ENCODE measurements at places on chromosomes 12 and 14.

GRCh38 chr14:49677643-49678042, 10.4 kb downstream of the POLE2 start:
- H3K36me3 ChIP-seq: no peaks in the 10 kb centered on the region
- no peak overlapping the region for H3K4me3 ChIP-seq
- H3K27ac ChIP-seq: no peak overlapping the region
- no peaks in the 10 kb centered on the region for H3K27me3 ChIP-seq
- DNase-seq: no peak
- no peaks in the 10 kb centered on the region for H3K4me1 ChIP-seq

- H3K27me3 ChIP-seq: no peaks in the 10 kb centered on the region
- no peaks in the 10 kb centered on the region for H3K36me3 ChIP-seq
- no peak overlapping the region for H3K4me3 ChIP-seq
- H3K27ac ChIP-seq: no peak overlapping the region
Measured at GRCh38 chr14:25094171-25094907, 44.4 kb upstream of the STXBP6 start.

GRCh38 chr12:12483438-12483837, 79.2 kb downstream of the DUSP16 start:
- no peak overlapping the region for H3K4me3 ChIP-seq
- no peaks in the 10 kb centered on the region for H3K27me3 ChIP-seq
- H3K27ac ChIP-seq: no peak overlapping the region
- H3K4me1 ChIP-seq: peaks cover 11% of the 10 kb centered on the region

DNA sequence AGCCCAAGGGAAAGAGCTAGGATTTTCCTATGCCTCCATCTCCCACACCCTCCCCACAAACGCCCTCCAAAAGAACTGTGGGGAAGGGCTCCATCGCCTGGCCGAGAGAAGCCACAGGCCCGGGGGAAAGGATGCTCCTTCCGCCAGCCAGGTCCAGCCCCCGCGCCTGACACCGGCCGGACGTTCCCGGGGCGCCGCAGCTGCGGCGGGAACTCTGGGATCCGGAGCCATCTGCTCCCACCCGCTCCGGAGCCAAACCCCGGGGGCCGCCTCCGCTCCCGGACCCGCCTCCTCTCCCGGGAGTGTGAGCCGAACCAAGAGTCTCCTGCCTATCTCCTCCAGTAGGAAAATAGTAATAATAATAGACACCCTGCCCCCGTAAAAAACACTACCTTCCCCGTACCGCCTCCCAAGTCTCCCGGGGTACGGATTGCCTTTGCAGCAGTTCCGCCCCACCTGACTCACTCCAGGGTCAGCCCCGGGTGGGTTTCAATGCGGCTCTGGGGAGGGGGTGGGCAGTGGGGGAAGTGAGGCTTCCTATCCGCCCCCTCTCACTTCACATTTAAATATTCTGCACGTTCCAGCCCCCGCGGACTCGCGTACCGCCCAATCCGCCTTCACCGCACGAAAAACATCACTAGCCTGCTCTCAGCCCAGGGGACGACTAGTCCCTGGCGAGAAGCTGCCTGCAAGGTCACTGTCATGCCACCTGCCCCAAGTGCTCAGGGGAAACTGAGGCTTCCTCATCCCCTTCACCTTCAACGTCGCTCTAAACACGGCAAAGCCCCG, 2.4 kb downstream of the AGAP2 start:
- DNase-seq: no peak
- H3K27ac ChIP-seq: no peak overlapping the region
- no peaks in the 10 kb centered on the region for H3K4me1 ChIP-seq
- H3K4me3 ChIP-seq: no peak overlapping the region

- no peak overlapping the region for H3K4me3 ChIP-seq
- no peak for DNase-seq
- H3K27ac ChIP-seq: peak overlapping the region; percentile 24
- no peaks in the 10 kb centered on the region for H3K36me3 ChIP-seq
- H3K4me1 ChIP-seq: no peaks in the 10 kb centered on the region
Measured at GRCh38 chr12:120668868-120669840, 17.8 kb upstream of the MLEC start.

GRCh38 chr14:87457720-87458119, 535.3 kb downstream of the GALC start:
- H3K27ac ChIP-seq: no peak overlapping the region
- H3K36me3 ChIP-seq: no peaks in the 10 kb centered on the region
- no peak for DNase-seq
- no peak overlapping the region for H3K4me3 ChIP-seq
- no peaks in the 10 kb centered on the region for H3K27me3 ChIP-seq

DNA sequence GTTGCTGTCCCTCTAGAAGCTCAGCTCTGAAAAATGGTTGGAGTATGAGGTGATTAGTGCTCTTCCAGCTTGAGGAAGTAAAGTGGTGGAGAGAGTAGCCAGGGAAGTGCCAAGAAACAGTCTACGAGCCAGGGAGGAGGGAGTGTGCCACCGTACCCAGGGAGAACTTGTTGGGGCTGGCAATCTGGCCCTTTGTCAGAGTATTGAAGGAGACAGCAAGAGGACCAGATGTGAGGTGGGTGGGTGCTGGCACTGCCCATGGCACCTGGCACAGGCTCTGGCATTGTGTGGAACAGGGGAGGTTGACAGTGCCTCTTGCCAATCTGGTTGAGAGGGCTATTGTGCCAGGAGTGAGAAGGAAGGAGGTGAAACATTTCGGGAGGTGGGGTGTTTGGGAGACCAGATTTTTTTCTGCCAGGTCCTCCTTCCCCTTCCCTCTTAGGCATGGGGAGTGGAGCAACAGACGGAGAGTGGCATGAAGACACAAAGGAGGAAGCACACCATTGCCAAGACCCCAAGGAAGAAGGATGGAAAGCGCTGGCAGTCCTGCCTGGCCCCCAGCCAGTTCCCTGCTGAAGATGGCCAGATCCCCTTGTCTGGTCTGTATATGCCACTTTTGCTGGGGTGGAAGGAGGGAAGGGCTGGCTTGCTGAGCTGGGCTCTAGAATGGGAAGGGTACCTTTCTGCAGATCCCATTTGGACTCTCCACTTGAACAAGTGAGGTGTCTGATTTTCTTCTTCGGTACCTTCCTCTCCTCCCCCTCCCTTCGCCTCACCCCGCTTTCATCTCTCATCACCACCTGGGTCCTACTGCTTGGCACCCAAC, 37.5 kb downstream of the ZFHX2 start:
- no peak overlapping the region for H3K4me3 ChIP-seq
- H3K27ac ChIP-seq: no peak overlapping the region
- DNase-seq: no peak

DNA sequence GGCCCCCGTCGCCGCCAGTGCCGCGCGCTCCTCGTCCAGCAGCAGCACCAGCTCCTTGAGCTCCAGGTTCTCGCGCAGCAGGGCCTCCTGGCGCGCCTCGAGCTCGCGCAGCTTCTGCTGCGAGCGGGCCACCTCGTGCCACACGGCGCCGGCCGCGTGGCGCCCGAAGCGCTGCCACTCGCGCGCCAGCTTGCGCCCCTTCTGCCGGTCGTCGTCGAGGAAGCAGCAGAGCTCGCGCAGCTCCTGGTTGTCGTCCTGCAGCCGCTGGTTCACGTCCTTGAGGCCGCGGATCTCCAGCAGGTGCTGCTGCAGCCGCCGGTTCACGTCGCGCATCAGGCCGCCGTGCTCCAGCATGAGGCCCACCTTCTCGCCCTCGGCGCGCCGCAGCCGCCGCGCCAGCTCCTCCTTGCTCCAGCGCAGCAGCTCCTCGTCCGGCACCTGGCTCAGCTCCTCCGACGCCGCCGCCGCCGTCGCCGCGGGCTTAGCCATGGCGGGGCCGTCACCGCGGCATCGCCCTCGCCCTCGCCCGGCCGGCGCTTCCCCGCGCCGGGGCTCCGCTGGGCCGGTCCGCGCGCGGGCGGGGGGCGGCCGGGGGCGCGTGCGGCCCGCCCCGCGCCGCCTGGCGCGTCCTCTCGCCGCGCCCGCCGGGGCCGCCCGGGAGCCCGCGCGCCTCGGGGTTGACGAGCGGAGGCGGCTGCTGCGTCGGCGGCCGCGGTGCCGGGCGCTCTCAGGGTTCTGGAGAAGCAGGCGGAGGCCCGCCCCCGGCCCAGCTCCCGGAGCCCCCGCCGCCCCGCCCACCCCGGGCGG, at the start of gene CCDC85C:
CCDC85C (minus strand) TSS at position 737 of the 807 bp plus-strand sequence; CDS start at position 489, 248 bp downstream.
- H3K36me3 ChIP-seq: no peaks in the 10 kb centered on the region
- H3K27ac ChIP-seq: peak within 1 kb of the TSS; percentile 82
- peak; percentile 75 for DNase-seq
- no peaks in the 10 kb centered on the region for H3K27me3 ChIP-seq

- H3K27ac ChIP-seq: no peak overlapping the region
- H3K36me3 ChIP-seq: peaks cover 16% of the 10 kb centered on the region
- no peaks in the 10 kb centered on the region for H3K27me3 ChIP-seq
- DNase-seq: no peak
Measured at GRCh38 chr14:57408037-57408436, 17.7 kb downstream of the NAA30 start.

- peaks cover 4% of the 10 kb centered on the region for H3K27me3 ChIP-seq
- no peak for DNase-seq
- H3K36me3 ChIP-seq: no peaks in the 10 kb centered on the region
- H3K27ac ChIP-seq: no peak overlapping the region
- no peak overlapping the region for H3K4me3 ChIP-seq
Measured at GRCh38 chr12:51689983-51690382, 99.0 kb downstream of the SCN8A start.

DNA sequence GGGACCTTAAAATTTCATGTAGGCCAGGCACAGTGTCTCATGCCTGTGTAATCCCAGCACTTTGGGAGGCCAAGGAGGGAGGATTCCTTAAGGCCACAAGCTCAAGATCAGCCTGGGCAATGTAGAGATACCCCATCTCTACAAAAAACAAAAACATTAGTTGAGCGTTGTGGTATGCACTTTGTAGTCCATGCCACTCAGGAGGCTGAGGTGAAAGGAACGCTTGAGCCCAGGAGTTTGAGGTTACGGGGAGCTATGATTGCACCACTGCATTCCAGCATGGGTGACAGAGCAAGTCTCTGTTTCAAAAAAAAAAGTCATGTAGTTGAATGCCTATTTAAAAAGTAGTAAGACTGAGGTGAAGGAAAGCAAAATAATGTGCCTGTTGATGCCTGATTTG, 83.5 kb downstream of the TTC6 start:
- H3K36me3 ChIP-seq: no peaks in the 10 kb centered on the region
- no peak for DNase-seq
- H3K4me3 ChIP-seq: no peak overlapping the region

DNA sequence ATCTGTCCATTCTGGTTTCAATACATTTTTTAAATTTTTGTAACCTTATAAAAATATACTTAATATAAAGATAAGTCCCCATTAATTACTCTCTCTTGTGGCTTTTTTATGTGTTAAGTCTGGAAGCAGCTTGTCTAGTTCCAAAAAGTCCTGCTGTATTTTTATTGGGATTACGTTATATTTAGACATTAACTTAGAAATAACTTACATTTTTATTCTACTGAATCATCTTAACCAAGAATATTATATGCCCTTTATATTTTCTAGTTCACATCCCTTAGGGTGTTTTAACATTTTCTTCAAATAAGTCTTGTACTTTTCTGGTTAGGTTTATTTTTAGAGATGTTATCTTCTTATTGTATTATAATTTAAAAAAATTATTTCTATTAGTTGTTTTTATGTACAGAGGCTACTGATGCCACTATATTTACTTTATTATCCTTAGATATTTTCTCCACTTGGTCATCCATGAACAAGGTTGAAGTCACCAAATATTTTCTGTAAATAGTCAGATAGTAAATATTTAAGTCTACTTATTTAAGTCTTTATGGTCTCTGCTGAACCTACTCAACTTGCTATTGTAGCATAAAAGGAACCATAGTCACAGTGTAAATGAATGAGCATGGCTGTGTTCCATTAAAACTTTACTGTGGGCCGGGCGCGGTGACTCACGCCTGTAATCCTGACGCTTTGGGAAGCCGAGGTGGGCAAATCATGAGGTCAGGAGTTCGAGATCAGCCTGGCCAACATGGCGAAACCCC, 132.4 kb upstream of the NEDD1 start:
- no peak overlapping the region for H3K27ac ChIP-seq
- DNase-seq: no peak
- H3K36me3 ChIP-seq: no peaks in the 10 kb centered on the region

- no peak for DNase-seq
- no peak overlapping the region for H3K4me3 ChIP-seq
- no peaks in the 10 kb centered on the region for H3K4me1 ChIP-seq
- no peaks in the 10 kb centered on the region for H3K36me3 ChIP-seq
- no peak overlapping the region for H3K27ac ChIP-seq
Measured at GRCh38 chr12:66648033-66648735, 30.7 kb downstream of the GRIP1 start.

- no peak overlapping the region for H3K27ac ChIP-seq
- H3K4me3 ChIP-seq: no peak overlapping the region
- no peaks in the 10 kb centered on the region for H3K36me3 ChIP-seq
- no peaks in the 10 kb centered on the region for H3K27me3 ChIP-seq
Measured at GRCh38 chr14:39974036-39974435, 541.8 kb upstream of the FBXO33 start.

DNA sequence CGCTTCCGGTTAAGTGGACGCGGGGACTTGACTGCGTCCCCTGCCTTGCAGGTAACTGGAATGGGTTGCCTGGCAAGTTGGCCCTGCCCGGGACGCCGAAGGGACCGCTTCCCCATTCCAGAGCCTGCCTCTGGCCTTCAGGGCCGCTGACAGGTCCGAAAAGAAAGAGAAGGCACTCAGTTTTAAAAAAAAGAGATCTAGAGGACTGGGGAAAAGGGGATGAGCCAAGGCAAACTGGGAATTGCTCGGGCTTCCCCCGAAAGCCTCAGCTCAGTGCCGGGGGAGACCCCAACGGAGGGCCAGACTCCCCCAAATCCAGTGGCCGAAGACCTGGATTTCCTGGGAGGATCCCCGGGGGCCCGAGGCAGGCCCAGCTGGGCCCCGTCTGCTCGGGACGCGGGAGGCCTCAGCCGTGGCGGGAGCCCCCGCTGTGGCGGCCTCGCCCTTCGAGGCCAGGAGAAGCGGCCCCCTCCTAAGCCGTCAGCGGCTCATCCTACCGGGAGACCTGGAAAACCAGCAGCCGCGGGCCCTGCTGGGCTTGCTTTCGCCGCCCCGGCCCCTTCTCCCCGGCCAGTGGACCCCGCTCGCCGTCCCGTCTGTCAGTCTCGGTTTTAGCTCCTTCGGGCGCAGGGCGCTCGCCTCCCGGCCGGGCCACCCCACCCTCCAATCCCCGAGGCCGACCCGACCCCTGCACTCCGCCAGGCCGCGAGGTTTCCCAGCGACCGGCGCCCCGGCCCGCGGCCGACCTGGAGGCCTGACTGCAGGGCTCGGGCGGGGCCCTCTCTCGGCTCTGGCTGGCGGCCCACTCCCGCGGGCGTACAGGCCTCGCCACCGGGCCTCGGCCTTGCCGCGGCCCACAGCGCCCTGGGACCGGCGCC, 12.5 kb downstream of the OTX2 start:
- H3K27me3 ChIP-seq: peaks cover 100% of the 10 kb centered on the region
- no peak overlapping the region for H3K27ac ChIP-seq
- DNase-seq: no peak
- no peaks in the 10 kb centered on the region for H3K4me1 ChIP-seq
- H3K36me3 ChIP-seq: no peaks in the 10 kb centered on the region

- peak; percentile 67 for DNase-seq
- H3K27ac ChIP-seq: peak overlapping the region; percentile 94
- peak overlapping the region; percentile 86 for H3K4me3 ChIP-seq
- H3K4me1 ChIP-seq: peaks cover 25% of the 10 kb centered on the region
- no peaks in the 10 kb centered on the region for H3K27me3 ChIP-seq
- H3K36me3 ChIP-seq: peaks cover 12% of the 10 kb centered on the region
Measured at GRCh38 chr12:388541-389141, 479 bp downstream of the KDM5A start.

- DNase-seq: no peak
- H3K4me1 ChIP-seq: no peaks in the 10 kb centered on the region
- no peaks in the 10 kb centered on the region for H3K36me3 ChIP-seq
- H3K27ac ChIP-seq: no peak overlapping the region
- no peaks in the 10 kb centered on the region for H3K27me3 ChIP-seq
Measured at GRCh38 chr12:117284140-117284539, 77.3 kb downstream of the NOS1 start.

All from upper lobe of right lung (tissue), 1 donor.